Esophagus muscularis mucosa (tissue), 4 donors: ENCODE measurements at places on chromosomes 13 and 19. TPM values are rescaled to one million over a fixed set of nuclear protein-coding genes. Genes with fewer than 3 reads are reported as not detected.

GRCh38 chr19:35076657-35077056 lies 35.1 kb downstream of the HPN start:
- H3K4me3 ChIP-seq, result no peak overlapping the region
- no peaks in the 10 kb centered on the region for H3K27me3 ChIP-seq
- H3K27ac ChIP-seq, result no peak overlapping the region
- H3K36me3 ChIP-seq, result no peaks in the 10 kb centered on the region
- no peak for DNase-seq

GRCh38 chr19:49973987-49974386 lies 13.0 kb upstream of the SIGLEC11 start:
- peaks cover 6% of the 10 kb centered on the region for H3K4me1 ChIP-seq
- no peak overlapping the region for H3K27ac ChIP-seq
- H3K27me3 ChIP-seq, result peaks cover 2% of the 10 kb centered on the region

DNA sequence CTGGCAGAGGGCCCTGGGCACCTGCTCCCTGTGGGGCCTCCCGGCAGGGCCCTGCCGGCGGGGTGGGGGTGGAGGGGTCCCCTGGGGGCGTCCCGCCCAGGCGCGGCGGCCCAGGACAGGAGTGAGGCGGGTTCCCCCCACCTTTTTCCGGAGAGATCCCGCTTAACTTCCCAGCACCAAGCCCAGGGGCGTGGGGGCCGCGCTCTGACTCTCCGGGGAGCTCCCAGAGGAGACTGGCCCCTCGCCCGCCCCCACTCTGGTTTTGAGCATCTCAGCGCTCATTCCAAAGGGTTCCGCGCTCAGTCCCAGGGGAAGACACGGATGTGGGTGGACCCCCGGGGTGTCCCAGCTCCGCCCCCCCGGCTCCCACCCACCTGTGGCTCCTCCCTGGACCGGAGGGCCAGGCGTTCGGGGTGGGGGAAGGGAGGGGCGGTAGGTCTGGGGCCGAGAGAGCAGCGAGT lies 476 bp downstream of the C2CD4C start:
- DNase-seq, result no peak
- H3K27ac ChIP-seq, result no peak overlapping the region
- H3K27me3 ChIP-seq, result peaks cover 34% of the 10 kb centered on the region

DNA sequence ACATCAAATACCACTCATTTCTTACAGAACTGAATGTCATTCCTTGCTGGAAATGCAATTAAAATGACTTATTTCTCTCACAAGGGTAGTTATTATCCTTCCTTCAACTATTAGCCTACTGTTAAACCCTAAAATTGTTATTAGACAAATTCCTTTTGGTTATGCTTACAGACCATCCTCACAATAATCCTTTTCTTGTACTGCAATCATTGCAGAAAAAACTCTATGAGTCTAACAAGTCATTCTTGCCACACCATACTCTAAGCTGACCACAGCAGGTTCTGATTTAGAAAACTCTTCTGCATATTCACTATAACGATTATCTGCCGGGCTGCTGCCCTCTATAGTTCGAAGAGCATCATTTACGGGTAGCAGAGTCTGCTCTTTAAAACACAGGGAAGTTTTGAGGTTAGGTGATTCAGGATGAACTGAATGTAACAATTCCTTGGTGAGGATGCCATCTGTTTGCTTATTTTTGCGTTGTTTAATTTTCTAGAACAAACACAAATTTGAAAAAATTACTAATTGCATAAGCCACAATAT lies 38.2 kb downstream of the MTMR6 start:
- no peak overlapping the region for H3K27ac ChIP-seq
- no peaks in the 10 kb centered on the region for H3K4me1 ChIP-seq
- H3K27me3 ChIP-seq, result no peaks in the 10 kb centered on the region
- no peak for DNase-seq

Gene ZNF584
- 17.4 TPM for total RNA-seq
